ENCODE measurements at places on chromosomes 1 and 21. TPM values are rescaled to one million over a fixed set of nuclear protein-coding genes. Genes with fewer than 3 reads are reported as not detected.

DNA sequence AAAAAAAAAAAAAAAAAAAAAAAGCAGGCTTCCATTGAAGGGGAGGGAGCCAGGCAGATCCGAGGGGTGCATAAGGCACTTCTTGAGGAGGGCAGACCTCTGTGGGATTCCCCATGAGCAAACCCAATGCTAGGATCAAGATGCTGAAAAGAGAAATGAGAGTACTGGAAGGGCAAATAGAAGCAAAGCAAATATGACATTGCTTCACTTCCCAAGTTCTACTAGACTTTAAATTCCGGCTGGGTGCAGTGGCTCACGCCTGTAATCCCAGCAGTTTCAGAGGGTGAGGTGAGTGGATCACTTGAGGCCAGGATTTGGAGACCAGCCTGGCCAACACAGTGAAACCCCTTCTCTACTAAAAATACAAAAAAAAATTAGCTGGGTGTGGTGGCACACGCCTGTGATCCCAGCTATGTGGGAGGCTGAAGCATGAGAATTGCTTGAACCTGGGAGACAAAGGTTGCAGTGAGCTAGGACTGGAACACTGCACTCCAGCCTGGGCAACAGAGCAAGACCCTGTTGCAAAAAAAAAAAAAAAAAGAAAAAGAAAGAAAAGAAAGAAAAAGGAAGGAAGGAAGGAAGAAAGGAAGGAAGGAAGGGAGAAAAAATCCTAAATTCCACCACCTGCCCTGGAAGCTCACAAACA is 23.1 kb upstream of the PALMD start:
- DNase-seq, result no peak

DNA sequence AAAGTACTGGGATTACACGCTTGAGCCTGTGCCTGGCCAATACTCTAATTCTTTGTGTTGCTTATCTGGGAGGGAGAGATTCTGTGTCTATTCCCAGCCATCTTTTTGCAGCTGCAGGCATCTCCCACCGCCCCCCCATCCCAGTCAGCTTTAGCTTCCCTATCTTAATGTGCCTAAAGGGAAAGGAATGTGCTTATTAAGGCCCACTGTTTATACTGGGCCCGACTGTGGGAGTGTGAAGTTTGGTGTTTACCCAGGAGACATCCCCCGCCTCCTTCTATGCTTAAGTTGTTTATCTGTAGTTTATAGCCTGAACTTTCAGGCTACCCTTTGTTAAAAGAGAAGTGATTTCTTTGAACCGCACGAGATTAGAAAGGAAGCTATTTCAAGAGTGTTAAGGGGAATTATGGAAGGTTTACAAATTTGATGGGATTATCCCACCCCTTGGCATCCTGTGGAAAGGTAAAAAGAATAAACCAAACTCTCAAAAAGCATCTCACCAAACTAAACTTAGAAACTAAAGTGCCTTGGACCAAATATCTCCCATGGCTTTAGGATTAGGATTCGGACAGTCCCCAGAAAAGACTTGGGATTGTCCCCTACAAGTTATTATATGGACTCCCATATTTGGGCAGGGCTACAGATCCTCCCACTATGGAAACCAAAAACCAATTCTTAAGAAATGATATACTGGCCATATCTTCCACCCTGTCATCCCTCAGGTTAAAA is 25.5 kb upstream of the ZNF496 start:
- no peak for DNase-seq

- DNase-seq, result no peak
These were observed 117.7 kb upstream of the DSCAM start for GRCh38 chr21:40964691-40965090.

- no peak for DNase-seq
These were observed 176.9 kb downstream of the NEK7 start for GRCh38 chr1:198333744-198334143.

DNA sequence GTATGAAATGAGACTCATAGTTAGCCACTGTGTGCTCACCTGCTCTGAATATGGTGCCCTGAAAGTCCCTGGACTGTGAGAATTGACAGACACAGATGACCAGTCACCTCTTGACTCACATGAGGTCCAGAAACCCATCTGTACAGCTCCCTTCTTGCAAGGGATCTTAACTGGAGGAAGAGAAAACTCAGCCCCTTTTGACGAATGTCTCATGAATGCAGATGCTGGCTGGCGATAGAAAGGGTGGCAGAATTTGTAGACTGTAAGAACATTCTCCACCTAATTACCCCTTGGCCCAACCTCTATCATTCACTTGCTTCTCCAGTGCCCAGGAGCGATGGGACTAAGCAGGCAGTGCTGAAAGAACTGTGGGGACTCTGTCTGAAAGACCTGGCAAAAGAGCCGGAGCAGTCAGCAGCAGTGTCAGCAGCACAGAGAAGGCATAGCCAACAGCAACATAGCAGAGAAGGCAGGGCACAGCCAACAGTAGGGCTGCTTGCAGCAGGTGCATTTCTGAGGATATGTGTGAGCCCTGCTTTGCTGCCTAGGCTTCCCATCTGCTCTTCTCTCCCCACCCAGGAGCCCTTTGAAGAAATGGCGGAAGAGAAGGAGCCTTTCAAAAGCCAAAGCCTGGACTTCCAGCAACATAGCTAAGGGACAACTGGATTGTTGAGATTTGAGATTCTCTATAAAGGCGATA is 25.8 kb upstream of the IFNGR2 start:
- no peak for DNase-seq

LENEP gene
- not detected for total RNA-seq

All from heart left ventricle (tissue), 16 donors.